ENCODE measurements at places on chromosomes 4 and X.
A peak's percentile ranks its signal among the peaks of the same experiment; 100 is the strongest.

- DNase-seq, result no peak
These were observed 756.7 kb upstream of the SLIT2 start for GRCh38 chr4:19494961-19495360.

DNA sequence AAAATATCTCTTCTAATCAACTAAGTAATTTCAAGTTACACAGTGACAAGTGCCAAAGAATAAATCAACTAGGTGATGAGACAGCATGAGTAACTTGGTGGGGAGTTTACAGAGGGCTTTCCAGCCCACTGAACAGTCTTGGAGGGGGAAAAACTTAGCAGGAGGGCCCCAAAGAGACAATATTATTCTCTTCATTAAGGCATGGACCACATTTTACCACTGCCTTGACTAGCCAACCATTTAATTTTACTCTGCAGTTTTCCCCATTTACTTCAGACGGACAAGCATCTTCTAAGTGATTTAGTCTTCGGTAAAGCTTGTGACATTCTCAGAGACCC, 25.3 kb upstream of the GATB start:
- no peak for DNase-seq

GRCh38 chr4:165721815-165722214, 151.2 kb upstream of the TLL1 start:
- DNase-seq, result no peak

GRCh38 chrX:121455890-121456289, 408.5 kb downstream of the GLUD2 start:
- no peak for DNase-seq

GRCh38 chr4:29002151-29002550, 1718.0 kb upstream of the PCDH7 start:
- DNase-seq, result no peak

DNA sequence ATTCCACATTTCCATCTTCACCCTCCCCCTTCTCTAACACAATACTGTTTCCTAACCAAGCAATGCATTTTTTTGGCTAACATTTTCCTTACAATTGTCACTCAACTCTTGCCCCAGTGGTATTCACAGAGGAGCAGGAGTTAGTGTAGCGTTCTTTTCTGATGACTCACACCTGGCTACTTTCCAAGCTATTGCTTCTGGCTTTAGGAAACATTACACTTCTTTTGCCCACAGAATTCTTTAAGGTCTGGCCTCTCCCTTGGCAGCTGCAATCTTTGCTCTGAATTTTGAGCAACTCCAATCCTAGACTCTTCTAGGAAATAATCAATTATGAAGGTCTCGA, 27.5 kb upstream of the PDGFC start:
- DNase-seq, result no peak

DNA sequence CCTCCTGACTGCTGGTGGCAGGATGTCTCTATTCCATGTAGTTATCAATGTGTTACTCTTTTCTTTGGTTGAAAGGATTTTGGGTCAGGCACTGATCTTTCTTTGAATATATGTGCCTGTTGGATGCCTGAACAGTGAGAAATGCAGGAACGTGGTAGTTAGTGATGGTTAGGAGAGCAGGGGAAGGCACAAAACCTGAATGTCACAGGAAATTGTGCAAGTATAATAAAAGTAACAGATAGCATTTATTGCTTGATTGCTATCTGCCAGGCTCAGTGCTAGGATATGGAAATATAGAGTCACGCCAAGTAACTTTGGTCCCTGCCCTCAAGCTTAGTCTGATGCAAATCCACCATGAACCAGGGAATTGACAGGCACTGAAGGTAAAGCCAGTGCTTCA, 219.8 kb upstream of the FAT1 start:
- DNase-seq, result no peak

DNA sequence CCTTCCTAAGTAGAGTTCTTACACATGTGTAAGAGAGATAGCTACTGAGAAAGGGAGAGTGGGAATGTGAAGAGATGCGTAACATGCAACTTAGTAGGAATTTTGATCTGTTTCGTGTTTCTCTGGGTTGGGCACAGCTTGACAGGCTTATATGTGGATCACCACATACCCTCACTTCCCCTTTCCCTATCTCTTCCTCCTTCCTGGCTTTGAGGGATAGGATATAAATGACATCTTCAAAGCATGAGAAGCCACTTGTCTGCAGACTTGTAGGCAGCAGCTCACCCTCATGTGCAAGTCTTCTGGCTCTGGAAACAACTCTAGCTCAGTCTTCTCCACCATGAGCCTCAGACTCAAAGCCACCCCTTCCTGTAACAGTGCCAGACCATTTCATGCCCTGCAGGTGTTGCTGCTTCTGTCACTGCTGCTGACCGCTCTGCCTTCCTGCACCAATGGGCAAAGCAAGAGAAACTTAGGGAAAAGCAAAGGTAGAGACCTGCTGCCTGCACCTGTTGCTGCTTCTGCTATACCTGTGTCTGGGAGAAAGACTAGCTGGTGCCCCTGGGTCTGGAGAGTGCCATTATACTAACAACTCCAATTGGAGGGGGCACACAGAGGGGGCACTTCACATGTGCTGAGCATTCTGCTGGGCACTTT, 5.4 kb upstream of the PF4V1 start:
- DNase-seq, result no peak

GRCh38 chr4:61443813-61444510, 243.8 kb downstream of the ADGRL3 start:
- no peak for DNase-seq

- no peak for DNase-seq
These were observed 488 bp downstream of the NAP1L5 start for GRCh38 chr4:88697141-88697540.

DNA sequence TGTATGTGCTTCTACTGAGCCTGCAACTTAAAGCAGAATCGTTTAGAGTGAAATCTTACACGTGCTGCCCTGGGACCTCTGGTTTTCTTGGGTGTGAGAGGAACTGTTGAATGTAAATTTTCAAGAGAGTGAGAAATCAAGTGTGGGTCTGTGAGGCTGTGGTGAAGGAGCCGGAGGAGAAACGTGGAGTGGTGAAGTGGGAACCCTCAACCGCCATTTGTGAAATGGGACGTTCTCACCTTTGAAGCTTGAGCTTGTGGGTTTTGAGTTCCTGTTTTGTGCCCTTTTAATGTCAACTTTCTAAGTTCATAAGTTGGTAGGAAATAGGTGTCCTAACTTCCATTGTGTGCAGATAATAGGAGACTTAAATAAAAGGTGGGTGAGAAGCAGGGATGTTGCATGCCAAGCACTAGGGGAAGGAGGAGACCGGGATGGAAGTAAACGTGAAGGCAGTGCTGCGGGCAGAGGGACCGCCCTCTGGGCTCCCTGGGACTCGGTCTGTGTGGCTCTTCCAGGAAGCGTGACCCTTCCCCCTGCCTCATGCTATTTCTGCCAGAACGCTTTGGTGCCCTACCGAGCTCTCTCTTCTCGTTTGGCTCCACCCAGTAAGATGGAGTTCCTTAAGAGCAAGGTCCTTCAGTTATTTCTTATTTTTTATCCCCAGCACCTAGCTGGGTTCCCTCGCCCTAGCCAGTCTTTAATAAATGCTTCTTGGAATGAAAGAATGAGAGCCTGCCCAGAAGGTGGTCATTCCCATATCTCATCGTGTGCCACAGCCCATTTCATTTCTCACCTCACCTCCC, 56.0 kb downstream of the TMEM131L start:
- peak; percentile 25 for DNase-seq

DNA sequence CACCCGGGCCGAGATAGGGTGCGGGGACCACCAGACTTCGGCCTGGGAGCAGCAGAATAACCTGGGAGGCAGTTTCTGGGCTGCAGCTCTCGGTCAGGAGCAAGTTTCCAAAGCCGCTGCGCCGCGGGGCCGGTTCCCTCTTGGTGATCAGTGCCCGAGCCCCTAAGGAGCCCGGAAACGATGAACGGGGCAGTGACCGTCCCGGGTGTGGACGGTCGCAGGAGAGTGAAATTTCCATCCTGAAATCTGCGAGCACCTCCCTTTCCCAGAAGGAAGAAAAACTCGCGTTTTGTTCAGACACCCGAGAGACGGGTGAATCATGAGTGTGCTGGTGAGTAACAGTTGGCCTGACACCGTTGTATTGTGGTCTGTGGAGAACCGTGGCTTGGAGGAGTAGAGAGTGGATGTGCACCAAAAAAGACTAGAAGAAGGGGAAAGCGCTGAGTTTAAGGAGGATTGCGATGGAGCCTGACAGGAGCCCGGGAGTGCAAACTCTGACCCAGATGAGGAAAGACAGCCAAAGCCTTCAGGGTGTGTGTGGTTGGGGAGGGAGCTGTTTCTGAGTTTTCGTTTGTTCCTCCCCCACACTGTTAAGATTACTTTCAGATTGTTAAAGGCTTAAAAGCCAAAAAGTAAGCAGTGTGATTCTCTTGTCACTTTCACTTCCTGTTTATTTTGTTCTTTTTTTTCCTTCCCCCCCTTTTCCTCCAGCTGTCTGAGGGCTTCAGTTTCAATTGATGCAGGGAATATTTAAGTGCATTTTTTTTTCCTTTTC, 828 bp downstream of the MCUB start:
- peak; percentile 13 for DNase-seq

DNA sequence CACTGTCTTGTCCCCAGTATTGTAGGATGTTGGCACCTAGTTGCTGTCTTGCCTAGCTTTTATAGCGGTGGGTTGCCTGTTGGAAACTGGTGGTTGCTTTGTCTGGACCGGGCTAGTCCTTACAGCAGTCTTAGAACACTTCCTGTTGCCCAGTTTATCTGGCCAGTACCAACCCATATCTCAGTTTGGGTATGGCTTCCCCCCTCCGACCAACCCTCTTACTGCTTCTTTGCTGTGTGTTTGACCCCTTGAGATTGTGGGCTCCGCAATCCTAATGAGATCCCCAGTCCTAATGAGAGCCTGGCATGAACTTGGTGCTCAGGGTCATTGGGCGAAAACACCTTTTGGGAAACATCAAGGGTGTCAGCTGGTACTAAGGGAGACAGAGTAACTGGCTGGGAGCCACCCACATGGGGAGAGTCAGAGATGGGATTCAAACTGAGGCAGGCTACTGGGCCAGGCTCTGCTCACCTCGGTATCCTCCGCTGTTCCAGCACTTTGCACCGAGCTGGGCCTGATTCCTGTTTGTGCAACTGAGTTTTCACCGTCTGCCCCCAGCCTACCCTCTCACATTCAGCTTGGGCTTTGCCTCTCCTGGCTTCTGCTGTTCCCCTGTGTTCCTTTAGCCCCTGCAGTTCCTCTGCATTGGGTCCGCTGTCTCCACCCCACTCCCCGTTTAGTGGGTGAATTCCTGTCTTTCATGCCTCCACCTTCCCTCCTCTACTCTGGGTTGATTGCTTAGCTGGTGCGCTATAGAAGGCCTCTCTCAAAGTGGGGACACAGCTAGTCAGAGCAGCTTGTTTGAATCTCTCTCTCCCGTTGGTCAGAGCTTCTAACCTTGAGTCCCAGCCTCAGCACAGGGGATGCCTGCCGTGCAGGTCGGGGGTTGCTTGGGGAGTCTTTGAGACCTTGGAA, 1.6 kb downstream of the TBC1D14 start:
- DNase-seq, result no peak

- no peak for DNase-seq
These were observed 62.2 kb downstream of the SPANXN3 start for GRCh38 chrX:143455046-143455445.

- no peak for DNase-seq
These were observed 38.6 kb upstream of the SYTL5 start for GRCh38 chrX:37967714-37968113.

GRCh38 chr4:7529368-7530080, 94.8 kb upstream of the PSAPL1 start:
- DNase-seq, result no peak

DNA sequence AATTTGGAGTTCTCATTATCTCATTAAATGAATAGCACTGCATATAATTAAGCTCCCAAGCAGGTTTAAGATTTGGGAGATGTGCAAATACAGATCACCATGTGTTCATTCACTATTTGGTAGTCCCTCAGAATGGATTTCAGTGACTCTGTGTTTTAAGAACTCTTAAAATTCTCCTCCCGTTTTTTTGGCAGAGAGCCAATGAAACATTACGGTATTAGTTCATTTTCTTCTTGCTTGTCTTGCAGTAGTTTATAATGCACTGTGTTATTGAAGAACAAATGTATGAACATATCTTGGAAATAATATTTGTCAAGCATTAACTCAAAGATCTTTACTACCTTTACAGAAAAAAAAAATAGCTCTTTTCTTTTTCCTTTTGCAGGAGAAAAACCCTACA, 32.7 kb downstream of the KLF3 start:
- DNase-seq, result no peak

DNA sequence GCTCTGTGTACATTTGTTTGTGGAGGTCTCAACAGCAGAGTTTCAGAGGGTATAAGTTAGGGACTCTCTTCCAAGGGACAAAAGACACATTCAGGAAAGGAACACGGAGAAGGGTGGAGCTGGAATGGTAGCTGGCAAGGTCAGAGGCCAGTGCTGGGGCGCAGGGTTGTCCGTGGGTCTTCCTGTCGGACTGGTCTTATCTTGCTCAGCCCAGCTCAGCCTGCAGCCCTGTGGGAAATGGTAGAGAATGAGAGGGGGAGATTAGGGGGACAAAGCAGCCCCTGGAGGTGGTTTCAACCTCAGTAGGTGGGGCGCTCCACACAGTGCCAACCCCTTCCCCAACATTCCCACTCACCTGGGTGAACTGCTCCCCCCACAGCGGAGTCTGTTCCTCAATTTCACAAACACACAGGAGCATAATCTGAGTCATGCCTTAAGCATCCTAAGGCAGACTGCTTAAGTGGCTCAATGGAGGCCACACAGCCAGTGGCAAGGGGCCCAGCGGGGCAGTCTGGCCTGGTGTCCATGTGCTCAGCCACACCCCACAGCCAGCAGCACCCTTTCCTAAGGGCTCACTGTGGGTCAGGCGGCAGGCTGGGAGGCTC, 6.9 kb upstream of the HDAC6 start:
- no peak for DNase-seq

- peak; percentile 32 for DNase-seq
These were observed 122.3 kb upstream of the TBL1X start for GRCh38 chrX:9342561-9343051.

DNA sequence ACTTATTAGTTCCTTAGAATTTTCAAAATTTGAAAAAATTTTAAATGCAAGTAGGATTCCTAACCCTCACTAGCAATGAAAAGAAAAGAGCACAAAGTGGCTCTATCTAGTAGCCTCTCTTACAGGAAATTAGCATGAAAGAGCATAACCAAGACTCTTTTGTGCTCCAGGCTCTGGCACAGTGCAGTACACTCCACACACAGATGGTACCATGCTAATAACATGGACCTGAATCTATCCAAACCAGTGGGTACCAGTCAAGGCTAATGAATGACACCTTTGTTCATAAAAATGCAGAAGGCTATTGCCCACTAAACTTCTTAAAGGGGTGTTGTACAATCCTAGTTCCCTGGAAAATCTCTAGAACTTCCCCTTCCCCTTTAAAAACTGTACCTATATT, 119.0 kb downstream of the MANBA start:
- DNase-seq, result no peak

- DNase-seq, result no peak
These were observed 158.8 kb upstream of the AADAT start for GRCh38 chr4:170248576-170248975.

DNA sequence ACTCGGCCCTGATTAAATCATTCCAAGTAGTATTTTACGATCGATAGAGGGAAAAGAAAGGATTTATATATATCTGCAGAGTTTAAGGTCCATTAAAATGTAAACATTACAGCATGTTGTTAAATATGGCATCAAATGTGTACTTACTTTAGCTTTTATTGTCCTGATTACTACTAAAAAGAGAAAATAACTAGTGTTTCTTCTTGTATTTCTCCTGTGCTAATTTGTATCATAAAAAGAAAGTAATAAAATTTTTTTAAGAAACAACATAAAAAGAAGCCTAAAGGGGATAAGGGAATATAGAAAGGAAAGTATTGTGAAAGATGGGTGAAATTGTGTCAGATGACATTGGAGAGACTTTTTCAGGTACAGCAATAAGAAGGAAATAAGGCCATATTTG, 300.3 kb upstream of the ARSJ start:
- DNase-seq, result no peak

GRCh38 chr4:139844057-139844456, 178.4 kb downstream of the MGST2 start:
- no peak for DNase-seq

Data from stimulated activated CD4-positive, alpha-beta T cell treated with anti-CD3 and anti-CD28 coated beads, Interleukin-15, amount 100 ng/mL, for 1 hour (primary cell).